ENCODE measurements at places on chromosomes 3 and 15. TPM values are rescaled to one million over a fixed set of nuclear protein-coding genes. Genes with fewer than 3 reads are reported as not detected.

GRCh38 chr3:186213946-186214345, 105.1 kb upstream of the ETV5 start:
- no peak for DNase-seq

DNA sequence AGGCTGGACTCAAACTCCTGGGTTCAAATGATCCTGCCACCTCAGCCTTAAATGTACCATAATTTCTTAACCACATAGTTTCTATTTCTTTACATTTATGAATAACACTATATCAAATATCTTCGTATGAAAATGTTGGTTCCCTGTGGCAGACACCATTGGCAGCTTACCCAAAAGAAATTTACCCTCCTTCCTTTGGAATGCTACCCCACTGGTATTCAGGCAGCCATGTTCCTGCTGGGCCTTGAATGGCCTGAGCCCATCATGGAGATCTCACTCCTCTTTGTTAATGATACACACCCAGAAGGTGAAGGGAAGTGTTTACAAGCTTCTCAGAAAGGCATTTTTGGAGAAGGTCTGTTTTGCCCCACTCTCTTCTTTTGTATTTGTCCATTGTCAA, 94.3 kb upstream of the RNF7 start:
- no peak for DNase-seq

DNA sequence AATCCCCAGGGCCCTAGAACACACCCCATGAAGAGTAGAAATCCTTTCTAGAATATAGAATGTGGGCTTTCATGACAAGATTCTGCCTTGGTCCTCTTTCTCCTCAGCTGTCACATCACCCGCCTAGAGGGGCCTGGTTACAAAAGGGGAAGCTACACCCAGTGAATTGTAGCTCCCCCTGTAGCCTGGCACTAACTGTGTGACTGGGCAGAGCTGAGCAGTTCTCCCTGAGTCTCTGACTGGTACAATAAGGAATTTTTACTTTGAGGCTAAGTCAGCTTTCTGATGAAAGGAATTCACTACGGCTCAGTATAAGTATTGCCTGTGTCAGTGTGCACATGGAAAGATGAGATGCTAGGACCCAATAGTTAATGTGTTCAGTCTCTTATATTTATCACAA, 28.7 kb upstream of the ZNF148 start:
- no peak for DNase-seq

DNA sequence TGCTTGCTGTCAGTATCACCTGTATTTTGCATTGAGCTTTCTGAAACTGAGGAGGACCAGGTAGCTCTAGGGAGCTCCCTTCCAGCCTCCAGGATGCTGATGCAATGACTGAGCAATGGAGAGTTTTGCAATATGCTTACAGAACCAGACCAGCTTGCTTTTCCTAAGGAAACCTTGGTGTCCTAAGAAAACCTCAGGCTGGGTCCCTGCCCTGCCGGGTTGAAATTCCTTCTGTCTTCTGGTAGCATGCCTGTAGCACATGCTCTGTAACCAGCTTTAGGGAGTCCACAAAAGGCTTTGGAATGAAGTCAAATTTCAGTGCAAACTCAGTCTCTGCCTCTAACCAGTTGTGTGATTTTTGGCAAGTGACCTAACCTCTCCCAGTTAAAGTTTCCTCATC, 65.8 kb upstream of the GSK3B start:
- DNase-seq: no peak

DNA sequence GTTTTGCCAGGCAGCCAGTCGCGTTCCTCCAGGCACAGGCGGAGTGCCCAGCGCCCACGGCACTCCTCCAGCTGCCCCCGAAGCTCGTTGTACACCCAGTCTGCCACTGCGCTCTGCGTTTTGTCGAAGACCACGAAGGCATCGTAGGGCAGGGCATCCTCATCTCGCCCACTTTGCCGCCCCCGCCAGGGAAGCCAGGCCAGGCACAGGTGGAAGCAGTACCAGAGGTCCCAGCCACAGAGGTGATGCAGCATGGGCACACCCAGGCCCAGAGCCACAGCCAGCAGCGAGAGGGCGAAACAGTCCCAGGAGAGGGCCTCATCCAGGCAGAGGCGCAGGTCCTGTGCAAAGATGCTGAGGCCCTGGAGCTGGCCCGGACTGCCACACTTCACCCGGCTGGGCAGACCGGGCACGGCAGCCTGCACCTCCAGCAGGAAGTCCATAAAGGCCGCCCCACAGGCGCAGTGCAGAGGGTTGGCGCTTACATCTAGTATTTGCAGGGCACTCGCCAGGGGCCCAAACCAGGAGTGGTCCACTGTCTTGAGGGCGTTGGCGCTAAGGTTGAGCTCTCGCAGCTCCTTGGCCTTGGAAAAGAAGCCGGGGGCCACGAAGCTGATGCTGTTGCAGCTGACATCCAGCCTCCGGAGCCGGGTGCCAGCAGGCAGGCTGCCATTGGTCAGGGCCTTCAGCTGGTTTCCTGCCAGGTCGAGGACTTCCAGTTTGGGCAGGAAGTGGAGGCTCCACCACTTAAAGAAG, 3.7 kb downstream of the TLR9 start:
- DNase-seq: no peak

GRCh38 chr3:118932822-118933558, 101.7 kb downstream of the IGSF11 start:
- no peak for DNase-seq

DNA sequence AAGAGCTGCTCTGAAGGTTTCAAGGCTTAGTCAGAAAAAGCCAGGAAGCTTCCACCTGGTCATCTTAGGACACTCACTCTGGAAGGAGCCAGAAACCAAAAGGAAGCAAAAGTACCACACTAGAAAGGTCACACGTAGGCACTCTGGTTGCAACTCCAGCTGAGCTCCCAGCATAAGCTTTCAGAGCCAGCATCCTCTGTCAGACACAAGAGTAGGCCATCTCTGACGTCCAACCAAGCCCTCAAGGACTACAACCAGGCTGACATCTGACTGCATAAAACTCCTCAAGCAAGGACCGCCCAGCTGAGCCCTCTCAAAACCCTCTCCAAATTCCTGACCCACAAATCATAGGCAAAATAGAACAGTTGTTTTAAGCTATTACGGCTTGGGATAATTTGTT, 12.8 kb downstream of the SH3BP5 start:
- DNase-seq: peak; percentile 64

FAM240A gene
- not detected for total RNA-seq

TNFSF10 gene
- 15.7 TPM for total RNA-seq

- DNase-seq: peak; percentile 89
Observed at GRCh38 chr3:9915254-9916141, 1.4 kb upstream of the IL17RC start.
